Neural crest cell (in vitro differentiated cells): ENCODE measurements at places on chromosomes 7 and 10. TPM values are rescaled to one million over a fixed set of nuclear protein-coding genes. Genes with fewer than 3 reads are reported as not detected.

OR6V1 gene
- not detected in 2 replicates for total RNA-seq

HMX2 gene
- not detected in 2 replicates for total RNA-seq

PRSS37 gene
- total RNA-seq: not detected in 2 replicates

GRCh38 chr10:132129431-132129830 lies 57.3 kb upstream of the DPYSL4 start:
- no peak for DNase-seq

- no peak for DNase-seq
Observed at GRCh38 chr7:126856691-126857291, 395.9 kb downstream of the GRM8 start.

DNA sequence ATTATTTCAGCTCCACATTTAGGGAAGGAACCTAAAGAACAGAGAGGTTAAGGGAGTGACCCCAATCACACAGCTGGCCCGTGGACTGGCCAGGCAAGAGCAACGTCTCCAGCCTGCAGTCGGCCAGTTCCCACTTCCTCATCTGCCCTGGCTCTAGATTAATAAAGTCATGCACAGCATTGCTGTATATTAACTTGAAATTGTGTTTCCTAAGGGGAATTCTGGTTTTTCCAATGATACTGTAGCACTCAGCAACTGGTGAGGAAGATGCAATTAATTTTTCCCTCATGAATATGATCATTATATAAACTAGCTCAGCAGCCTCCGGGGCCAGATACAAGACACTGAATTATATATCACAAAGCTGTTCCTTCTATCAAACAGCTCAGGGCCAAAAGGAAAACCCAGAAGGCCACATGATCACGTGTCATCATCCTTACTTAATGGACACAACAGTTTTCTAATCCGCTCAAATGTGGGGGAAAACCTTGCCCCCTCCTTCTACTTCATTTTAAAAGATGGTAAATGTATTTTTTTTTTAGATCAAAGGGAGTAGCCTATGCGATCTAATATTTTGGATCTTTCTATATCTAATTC lies 295.3 kb upstream of the PRKCQ start:
- DNase-seq: no peak
